Adrenal gland (tissue), 19 donors: ENCODE measurements at places on chromosomes 7 and 10. TPM values are rescaled to one million over a fixed set of nuclear protein-coding genes. Genes with fewer than 3 reads are reported as not detected.

DNA sequence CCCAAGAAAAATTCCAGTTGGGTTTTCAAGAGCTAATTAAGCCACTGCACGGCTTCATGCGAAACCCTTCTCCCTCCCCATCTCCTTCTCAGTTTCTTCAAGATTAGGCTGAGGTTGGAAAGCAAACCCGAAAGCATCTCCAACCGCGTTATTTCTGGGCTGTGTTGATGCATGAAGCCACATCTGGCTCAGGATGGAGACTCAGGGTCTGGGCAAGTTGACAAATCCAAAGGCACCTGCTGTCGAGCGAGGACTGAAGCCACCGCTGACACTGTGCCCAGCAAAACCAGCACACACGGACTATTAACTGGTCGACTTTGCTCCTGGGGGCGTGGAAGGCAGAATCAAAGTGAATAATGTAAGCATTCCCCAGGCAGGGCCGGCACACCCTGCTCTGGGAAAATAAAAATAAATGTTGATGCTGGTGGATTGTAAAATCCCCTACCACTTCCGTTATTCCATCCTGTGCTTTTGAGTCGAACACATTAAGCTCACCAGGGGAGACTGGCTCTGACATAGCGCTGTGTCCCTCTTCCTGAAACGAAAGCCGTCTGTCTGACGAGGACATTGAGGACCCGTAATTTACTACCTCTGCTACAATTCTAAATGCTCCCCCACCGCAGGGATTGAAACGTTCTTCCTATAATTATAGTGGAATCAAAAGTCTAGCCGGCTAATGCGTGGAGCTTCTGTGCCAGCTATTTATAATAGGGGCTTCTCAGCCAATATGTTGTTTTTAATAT lies 269.8 kb downstream of the ADARB2 start:
- DNase-seq, result no peak
- H3K27ac ChIP-seq, result no peak overlapping the region
- H3K4me1 ChIP-seq, result no peaks in the 10 kb centered on the region
- no peaks in the 10 kb centered on the region for H3K36me3 ChIP-seq

- no peaks in the 10 kb centered on the region for H3K27me3 ChIP-seq
- no peaks in the 10 kb centered on the region for H3K36me3 ChIP-seq
- H3K27ac ChIP-seq, result no peak overlapping the region
- DNase-seq, result no peak
- no peak overlapping the region for H3K4me3 ChIP-seq
- H3K4me1 ChIP-seq, result no peaks in the 10 kb centered on the region
These were observed 6.1 kb upstream of the WIPI2 start for GRCh38 chr7:5183899-5184298.

DNA sequence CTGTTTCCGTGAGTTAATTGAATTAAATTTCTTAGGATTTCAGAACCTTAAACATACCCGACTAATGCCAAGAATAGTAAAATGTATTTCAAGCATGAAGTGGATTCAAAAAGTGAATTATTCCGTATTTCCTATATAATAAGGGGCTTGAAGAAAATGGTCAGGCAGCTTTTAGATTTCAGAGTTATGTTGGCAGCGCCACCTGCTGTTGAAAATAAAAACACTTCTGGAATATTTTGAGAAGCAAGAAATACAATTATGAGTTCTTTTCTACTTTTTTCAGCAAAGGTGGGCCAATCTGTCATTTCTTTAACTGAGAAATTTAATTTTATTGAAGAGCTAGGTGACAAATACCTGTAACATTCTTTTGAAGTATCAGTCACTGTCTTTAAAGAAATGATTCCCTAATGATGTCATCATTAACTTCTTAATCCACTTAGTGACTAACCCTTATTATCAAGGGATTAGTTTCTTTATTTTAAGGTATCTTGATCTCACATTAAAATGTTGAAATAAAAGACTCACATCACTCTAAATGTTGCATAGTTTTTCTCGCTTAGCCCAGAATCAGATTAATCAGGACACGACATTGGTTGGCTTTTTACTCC lies 36.6 kb upstream of the AGR3 start:
- no peaks in the 10 kb centered on the region for H3K36me3 ChIP-seq
- no peaks in the 10 kb centered on the region for H3K4me1 ChIP-seq
- H3K4me3 ChIP-seq, result no peak overlapping the region
- H3K27me3 ChIP-seq, result no peaks in the 10 kb centered on the region

GRCh38 chr10:96138102-96138501 lies 8.0 kb downstream of the ZNF518A start:
- no peaks in the 10 kb centered on the region for H3K4me1 ChIP-seq
- H3K36me3 ChIP-seq, result peaks cover 42% of the 10 kb centered on the region
- H3K27ac ChIP-seq, result no peak overlapping the region
- no peak for DNase-seq
- H3K27me3 ChIP-seq, result no peaks in the 10 kb centered on the region
- H3K4me3 ChIP-seq, result no peak overlapping the region

DNA sequence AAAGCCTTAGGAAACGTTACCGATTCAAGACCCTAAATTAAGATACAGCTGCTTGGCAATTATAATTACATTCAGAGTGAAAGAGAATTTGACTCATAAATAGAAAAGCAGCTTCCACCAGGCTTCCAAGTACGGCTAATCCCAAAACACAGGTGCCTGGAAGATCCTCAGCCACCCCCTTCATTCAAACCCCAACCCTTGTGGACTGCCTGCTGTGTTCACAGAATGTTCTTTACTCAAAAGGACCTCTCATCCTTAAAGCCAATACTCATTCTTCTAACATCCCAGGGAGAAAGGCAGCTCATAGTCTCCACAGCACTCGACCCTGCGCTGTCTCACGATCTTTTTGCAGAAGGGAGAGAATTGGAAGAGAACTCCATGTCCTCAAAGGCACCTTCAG lies 32.9 kb downstream of the RNF32 start:
- H3K4me3 ChIP-seq, result no peak overlapping the region
- DNase-seq, result no peak
- H3K27me3 ChIP-seq, result no peaks in the 10 kb centered on the region
- no peak overlapping the region for H3K27ac ChIP-seq
- H3K4me1 ChIP-seq, result no peaks in the 10 kb centered on the region

GRCh38 chr7:44395067-44395466 lies 69.7 kb upstream of the CAMK2B start:
- H3K4me1 ChIP-seq, result no peaks in the 10 kb centered on the region
- DNase-seq, result no peak
- no peaks in the 10 kb centered on the region for H3K27me3 ChIP-seq
- no peak overlapping the region for H3K4me3 ChIP-seq

DNA sequence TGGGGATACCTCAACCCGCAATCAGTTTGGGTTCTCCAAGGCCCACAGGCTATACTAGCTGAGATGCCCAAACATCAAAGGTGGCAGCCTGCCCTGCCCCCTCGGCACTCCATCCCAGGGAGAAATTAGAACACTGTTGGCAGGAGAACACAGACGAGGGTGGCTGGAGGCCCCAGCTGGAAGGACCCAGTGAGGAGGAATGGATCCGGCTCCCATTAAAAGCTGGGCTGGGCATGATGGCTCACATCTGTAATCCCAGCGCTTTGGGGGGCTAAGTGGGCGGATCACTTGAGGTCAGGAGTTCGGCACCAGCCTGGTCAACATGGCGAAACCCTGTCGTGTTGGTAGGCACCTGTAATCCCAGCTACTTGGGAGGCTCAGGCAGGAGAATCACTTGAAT lies 199.9 kb upstream of the GNAI1 start:
- H3K27ac ChIP-seq, result no peak overlapping the region
- H3K27me3 ChIP-seq, result no peaks in the 10 kb centered on the region
- no peaks in the 10 kb centered on the region for H3K36me3 ChIP-seq
- no peaks in the 10 kb centered on the region for H3K4me1 ChIP-seq

DNA sequence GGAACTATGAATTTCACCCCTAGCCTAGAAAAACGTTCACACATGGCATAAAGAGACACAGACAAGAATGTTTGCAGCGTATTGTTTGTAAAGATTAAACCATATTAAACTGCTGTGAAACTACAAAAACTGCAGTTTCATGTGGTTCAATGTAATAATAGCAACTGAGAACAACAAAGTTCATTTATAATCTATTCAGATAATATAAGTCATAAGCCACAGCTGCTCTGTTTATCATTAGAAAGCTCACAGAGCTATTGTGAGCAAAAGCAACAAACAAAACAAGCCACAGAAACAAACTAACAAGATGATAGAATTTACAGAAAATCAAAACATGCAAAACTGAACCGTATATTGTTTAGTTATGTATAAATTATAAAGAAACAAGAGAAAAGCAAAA lies 113.5 kb downstream of the AHR start:
- H3K27ac ChIP-seq, result no peak overlapping the region
- H3K4me3 ChIP-seq, result no peak overlapping the region
- no peaks in the 10 kb centered on the region for H3K27me3 ChIP-seq
- no peaks in the 10 kb centered on the region for H3K36me3 ChIP-seq

- H3K4me3 ChIP-seq, result no peak overlapping the region
- H3K27me3 ChIP-seq, result no peaks in the 10 kb centered on the region
- H3K36me3 ChIP-seq, result no peaks in the 10 kb centered on the region
- no peak for DNase-seq
These were observed 100.8 kb downstream of the NRP1 start for GRCh38 chr10:33233635-33234034.

DNA sequence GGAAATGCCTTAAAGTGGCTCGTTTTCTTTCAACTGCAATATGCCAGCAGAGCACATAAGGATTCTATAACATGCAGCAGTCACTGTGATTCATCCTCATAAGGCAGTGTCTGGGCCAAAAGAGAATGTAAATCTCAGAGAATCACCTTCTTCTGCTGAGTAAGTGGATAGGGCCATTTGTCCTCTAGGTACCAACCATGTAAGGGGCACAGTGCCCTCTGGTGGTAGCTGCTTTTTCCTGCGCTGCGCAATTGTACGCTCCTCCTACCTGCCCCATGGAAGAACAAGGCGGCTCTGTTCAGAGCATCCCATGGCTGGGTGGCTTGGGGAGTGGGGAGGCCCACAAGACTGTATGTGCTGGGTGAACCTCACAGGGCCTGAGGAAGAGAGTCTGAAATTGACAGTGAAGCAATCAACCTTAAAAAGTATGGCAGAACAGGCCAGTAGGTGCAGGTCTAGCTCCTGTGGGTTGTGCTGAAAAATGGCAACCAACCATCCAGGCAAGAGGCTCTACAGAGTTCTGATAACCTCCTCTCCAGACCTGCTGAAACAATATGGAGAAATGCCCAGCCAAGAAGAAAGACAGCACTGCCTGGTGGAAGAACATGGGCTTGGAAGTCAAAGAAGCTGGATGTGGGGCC lies 78.6 kb upstream of the C10orf90 start:
- no peak overlapping the region for H3K4me3 ChIP-seq
- peak; percentile 83 for DNase-seq
- H3K27me3 ChIP-seq, result no peaks in the 10 kb centered on the region

GRCh38 chr7:67619175-67619574 lies 622.5 kb downstream of the TYW1 start:
- no peaks in the 10 kb centered on the region for H3K36me3 ChIP-seq
- H3K4me1 ChIP-seq, result no peaks in the 10 kb centered on the region
- no peak overlapping the region for H3K27ac ChIP-seq

DNA sequence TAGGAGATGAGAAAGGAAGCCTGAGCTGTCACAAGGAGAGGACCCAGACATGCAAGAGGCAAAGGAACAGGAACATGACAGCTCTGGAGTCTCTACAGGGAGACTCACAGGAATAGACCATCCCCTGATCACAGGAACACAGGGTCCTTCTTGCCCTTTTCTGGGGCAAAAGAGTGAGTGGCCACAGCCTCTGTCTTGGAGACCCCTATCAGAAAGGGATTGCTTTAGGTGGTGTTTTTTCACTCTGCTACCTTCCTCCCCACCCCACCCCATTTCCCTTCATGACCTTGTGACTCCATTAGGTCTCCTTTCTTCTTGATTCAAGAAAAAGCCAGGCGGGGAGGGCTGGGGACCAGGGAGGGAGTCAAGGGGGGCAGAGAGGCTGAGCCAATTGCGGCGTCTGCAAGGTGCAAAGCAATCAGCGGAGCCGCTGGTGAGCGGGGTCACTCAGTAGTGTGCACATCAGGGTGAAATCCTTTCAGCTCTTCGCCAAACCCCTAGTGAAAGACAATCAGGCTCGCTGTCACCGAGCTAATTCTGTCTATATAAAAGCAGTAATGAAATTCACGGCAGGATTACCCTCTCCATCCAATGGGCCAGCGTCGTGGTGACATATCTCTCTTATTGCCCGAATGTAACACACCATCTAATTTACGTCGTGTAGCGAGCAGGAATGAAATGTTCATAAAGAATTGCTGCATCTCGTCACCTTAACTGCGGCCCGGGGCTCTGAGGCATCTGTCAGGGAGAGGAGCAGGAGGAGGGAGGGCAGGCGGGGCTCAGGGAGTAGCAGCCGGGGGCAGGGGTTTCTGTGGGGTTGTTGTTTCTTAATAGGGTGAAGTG lies 31.5 kb upstream of the BTRC start:
- no peak overlapping the region for H3K27ac ChIP-seq
- H3K4me1 ChIP-seq, result no peaks in the 10 kb centered on the region
- no peak for DNase-seq

GRCh38 chr10:55212051-55212450 lies 411.0 kb upstream of the PCDH15 start:
- H3K36me3 ChIP-seq, result no peaks in the 10 kb centered on the region
- H3K27me3 ChIP-seq, result no peaks in the 10 kb centered on the region
- H3K4me3 ChIP-seq, result no peak overlapping the region
- no peak overlapping the region for H3K27ac ChIP-seq

DNA sequence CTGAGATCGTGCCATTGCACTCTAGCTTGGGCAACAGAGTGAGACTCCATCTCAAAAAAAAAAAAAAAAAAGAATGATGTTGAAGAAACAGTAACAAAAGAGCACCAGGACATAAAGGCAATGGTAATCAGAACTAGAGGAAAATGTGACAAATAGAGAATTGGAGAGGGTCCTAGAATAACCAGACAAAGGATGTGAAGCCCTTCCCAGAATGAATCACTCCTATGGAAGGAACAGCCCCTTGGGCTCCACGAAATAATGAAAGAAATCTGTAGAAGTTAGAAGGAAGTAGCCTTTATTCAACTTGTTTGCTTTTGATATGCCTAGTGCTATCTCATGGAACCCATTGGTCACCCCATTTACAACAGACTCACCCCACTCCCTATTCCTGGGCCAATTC lies 169.2 kb downstream of the SUGCT start:
- no peak for DNase-seq
- H3K4me1 ChIP-seq, result no peaks in the 10 kb centered on the region
- no peaks in the 10 kb centered on the region for H3K36me3 ChIP-seq
- H3K4me3 ChIP-seq, result no peak overlapping the region

DNA sequence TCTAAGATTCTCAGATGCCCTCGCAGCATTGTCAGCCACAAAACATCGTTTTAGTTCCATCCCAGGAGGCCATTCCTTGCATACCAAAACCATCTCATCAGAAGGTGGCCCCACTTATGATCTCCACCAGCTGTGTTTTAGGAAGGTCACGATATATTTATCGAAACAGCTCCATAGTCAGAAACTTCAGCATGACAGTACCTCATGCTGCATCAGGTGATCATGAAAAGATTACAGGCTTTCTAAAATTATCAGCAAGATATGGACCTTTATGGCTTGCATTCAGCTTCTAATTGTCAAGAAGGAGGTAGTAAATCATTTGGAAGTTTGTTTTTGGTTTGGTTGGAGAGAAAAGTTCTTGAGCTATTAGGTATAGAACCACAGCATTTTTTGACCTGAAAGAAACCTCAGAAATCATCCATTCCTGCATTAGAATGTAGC lies 20.0 kb downstream of the JAZF1 start:
- peaks cover 20% of the 10 kb centered on the region for H3K4me1 ChIP-seq
- H3K27me3 ChIP-seq, result no peaks in the 10 kb centered on the region
- no peaks in the 10 kb centered on the region for H3K36me3 ChIP-seq
- H3K27ac ChIP-seq, result no peak overlapping the region
- no peak for DNase-seq

Gene UPF2
- 9.4 TPM for total RNA-seq

Gene PNLIP
- 0.89 TPM for total RNA-seq

Gene ABCC2
- 1.4 TPM for total RNA-seq

Gene GIMAP8
- 18.4 TPM for total RNA-seq

Gene AGR2
- total RNA-seq, result not detected

Gene CALML3
- total RNA-seq, result not detected

Gene ANKRD7
- total RNA-seq, result 1.3 TPM
